ENCODE measurements at places on chromosomes 7 and 10. TPM values are rescaled to one million over a fixed set of nuclear protein-coding genes. Genes with fewer than 3 reads are reported as not detected.

CAV2 gene
- 188 TPM for total RNA-seq

COG5 gene
- total RNA-seq = 10.4 TPM

BLNK gene
- 0.07 TPM for total RNA-seq

ZNF467 gene
- total RNA-seq = 1.1 TPM

HSPA12A gene
- total RNA-seq = 9.7 TPM

CHN2 gene
- total RNA-seq = 0.35 TPM

ANKRD30A gene
- total RNA-seq = 0.39 TPM

LOXL4 gene
- 1.7 TPM for total RNA-seq

GCK gene
- not detected for total RNA-seq

LRRC17 gene
- total RNA-seq = 0.15 TPM

BTBD16 gene
- total RNA-seq = 0.57 TPM

NAT16 gene
- total RNA-seq = 0.15 TPM

MYO3A gene
- not detected for total RNA-seq

MSMB gene
- not detected for total RNA-seq

MUC3A gene
- 18.9 TPM for total RNA-seq

ENTPD1 gene
- not detected for total RNA-seq

BCL7B gene
- total RNA-seq = 77.8 TPM

OR2A25 gene
- not detected for total RNA-seq

TMEM273 gene
- total RNA-seq = not detected

TSC22D4 gene
- 44.3 TPM for total RNA-seq

DOCK4 gene
- total RNA-seq = 4.8 TPM

TRPV6 gene
- total RNA-seq = not detected

GLI3 gene
- 0.24 TPM for total RNA-seq

PLXDC2 gene
- 0.02 TPM for total RNA-seq

PNPLA8 gene
- 18.1 TPM for total RNA-seq

HABP2 gene
- 0.10 TPM for total RNA-seq

CTAGE8 gene
- not detected for total RNA-seq

IRF5 gene
- total RNA-seq = 13.4 TPM

LRRN3 gene
- total RNA-seq = 0.04 TPM

ANKRD1 gene
- 40.5 TPM for total RNA-seq

TMEM178B gene
- total RNA-seq = 1.5 TPM

THSD7A gene
- 1.7 TPM for total RNA-seq

TEX36 gene
- total RNA-seq = not detected

TMEM184A gene
- total RNA-seq = 11.2 TPM

TSPAN12 gene
- total RNA-seq = 0.59 TPM
